Endodermal cell (in vitro differentiated cells): ENCODE measurements at places on chromosomes 2 and 18. TPM values are rescaled to one million over a fixed set of nuclear protein-coding genes. Genes with fewer than 3 reads are reported as not detected.

GRCh38 chr2:60295636-60295962 lies 257.9 kb downstream of the BCL11A start:
- DNase-seq: peak; percentile 76
- H3K4me3 ChIP-seq: no peak overlapping the region
- H3K36me3 ChIP-seq: no peaks in the 10 kb centered on the region
- peak overlapping the region; percentile 96 for H3K27ac ChIP-seq
- H3K4me1 ChIP-seq: no peaks in the 10 kb centered on the region

DNA sequence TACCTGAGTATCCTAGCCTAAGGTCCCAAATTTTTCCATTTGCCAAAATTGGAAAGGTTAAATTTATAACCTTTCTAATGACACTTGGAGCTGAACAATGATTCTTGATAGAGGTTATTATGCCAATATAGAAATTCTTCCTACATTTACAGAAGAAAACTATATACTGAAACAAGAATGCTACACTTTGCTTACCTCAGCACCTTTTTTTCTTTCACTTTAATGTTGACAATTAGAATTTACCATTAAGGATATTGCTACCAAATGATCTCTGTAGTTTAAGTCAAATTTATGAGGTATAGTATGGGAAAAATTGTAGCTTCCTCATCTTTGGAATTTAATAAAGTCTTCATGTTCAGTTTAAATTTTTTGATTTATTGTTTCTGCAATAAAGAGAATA lies 577.0 kb downstream of the NR4A2 start:
- H3K36me3 ChIP-seq: no peaks in the 10 kb centered on the region
- H3K27me3 ChIP-seq: no peaks in the 10 kb centered on the region
- no peak overlapping the region for H3K4me3 ChIP-seq
- no peak for DNase-seq
- H3K27ac ChIP-seq: no peak overlapping the region

INHA gene
- 0.95 to 12.5 TPM (median 1.5 TPM) in 3 replicates for total RNA-seq

DNA sequence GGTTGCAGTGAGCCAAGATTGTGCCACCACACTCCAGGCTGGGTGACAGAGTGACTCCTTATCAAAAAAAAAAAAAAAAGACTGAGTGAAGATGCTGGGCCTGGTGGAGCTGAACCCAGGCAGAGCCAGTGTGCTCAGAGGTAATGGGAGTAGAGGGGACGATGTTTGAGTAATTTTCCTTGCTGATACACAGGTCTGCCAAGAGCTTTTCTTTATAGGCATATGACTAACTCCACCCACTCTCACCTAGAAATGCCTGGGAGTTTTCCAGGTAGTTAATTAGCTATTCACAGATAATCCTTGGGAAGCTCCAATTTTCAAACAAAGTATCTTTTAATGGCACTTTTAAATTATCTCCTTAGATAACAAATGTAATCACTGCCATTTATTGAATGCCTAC lies 33.4 kb upstream of the ACSL3 start:
- no peak for DNase-seq
- H3K36me3 ChIP-seq: no peaks in the 10 kb centered on the region
- no peaks in the 10 kb centered on the region for H3K27me3 ChIP-seq
- H3K4me3 ChIP-seq: no peak overlapping the region
- H3K4me1 ChIP-seq: no peaks in the 10 kb centered on the region
- no peak overlapping the region for H3K27ac ChIP-seq

- H3K27me3 ChIP-seq: no peaks in the 10 kb centered on the region
- no peak overlapping the region for H3K27ac ChIP-seq
- peaks cover 25% of the 10 kb centered on the region for H3K4me1 ChIP-seq
- no peak overlapping the region for H3K4me3 ChIP-seq
- H3K36me3 ChIP-seq: no peaks in the 10 kb centered on the region
These were observed 27.8 kb downstream of the GLI2 start for GRCh38 chr2:120763508-120763907.

PLEKHH2 gene
- total RNA-seq: 5.0 to 9.1 TPM (median 5.3 TPM) in 3 replicates

DNA sequence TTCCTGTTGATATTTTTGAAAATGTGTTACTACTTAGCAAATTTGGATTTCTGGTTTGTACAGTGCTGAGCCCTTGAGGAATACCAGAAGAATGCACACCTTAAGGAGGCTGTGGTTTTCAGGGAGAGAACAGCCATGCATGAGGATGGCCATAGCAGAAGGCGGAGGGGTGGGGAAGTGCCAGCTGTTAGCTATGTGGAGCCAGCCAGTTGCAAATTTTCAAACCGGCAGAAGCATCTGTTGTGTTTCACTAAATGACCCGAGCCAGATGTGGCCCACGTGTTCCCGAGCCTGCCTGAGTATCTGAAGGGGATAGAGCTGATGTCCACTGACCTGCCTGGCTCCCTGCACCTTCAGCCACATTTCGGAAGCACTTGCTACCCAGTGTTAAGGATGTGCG lies 16.4 kb upstream of the RBM44 start:
- H3K27ac ChIP-seq: no peak overlapping the region
- H3K36me3 ChIP-seq: peaks cover 70% of the 10 kb centered on the region
- H3K4me3 ChIP-seq: no peak overlapping the region
- H3K4me1 ChIP-seq: no peaks in the 10 kb centered on the region

- H3K4me1 ChIP-seq: no peaks in the 10 kb centered on the region
- peak overlapping the region; percentile 81 for H3K4me3 ChIP-seq
- peaks cover 85% of the 10 kb centered on the region for H3K27me3 ChIP-seq
- H3K27ac ChIP-seq: no peak overlapping the region
- peak; percentile 87 for DNase-seq
- no peaks in the 10 kb centered on the region for H3K36me3 ChIP-seq
These were observed 221.8 kb downstream of the INSIG2 start for GRCh38 chr2:118309946-118310680.

DNA sequence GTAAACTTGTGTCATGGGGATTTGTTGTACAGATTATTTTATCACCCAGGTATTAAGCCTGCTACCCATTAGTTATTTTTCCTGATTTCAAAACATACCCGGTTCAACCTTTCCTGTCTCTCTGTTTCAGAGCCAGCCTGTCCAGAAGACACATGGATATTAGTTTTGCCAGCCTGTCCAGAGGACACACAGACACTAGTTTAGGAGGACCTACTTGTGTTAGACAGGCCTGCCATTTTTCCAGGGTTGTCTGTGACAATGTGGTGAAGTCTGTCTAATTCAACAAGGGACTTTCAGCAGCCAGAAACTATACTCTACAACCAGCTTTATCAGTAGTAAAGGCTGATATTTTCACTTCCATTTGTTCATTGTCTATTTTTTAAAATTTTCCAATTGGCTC lies 56.1 kb upstream of the DCC start:
- no peaks in the 10 kb centered on the region for H3K27me3 ChIP-seq
- H3K36me3 ChIP-seq: no peaks in the 10 kb centered on the region
- H3K4me1 ChIP-seq: no peaks in the 10 kb centered on the region
- no peak overlapping the region for H3K27ac ChIP-seq
